ENCODE measurements at places on chromosomes 6 and 20. TPM values are rescaled to one million over a fixed set of nuclear protein-coding genes. Genes with fewer than 3 reads are reported as not detected.

The FOXS1 gene
- total RNA-seq: not detected

The IL17A gene
- not detected for total RNA-seq

The RAET1E gene
- total RNA-seq: 0.52 TPM

The OR12D3 gene
- not detected for total RNA-seq

The ACAT2 gene
- total RNA-seq: 70.4 TPM

The PLN gene
- total RNA-seq: not detected

The OR2H2 gene
- not detected for total RNA-seq

The MAP3K4 gene
- total RNA-seq: 16.1 TPM

The TP53INP2 gene
- 4.3 TPM for total RNA-seq

GRCh38 chr6:96234444-96234843 lies 218.7 kb downstream of the FUT9 start:
- DNase-seq: no peak

- DNase-seq: peak; percentile 72
Observed at GRCh38 chr20:51563486-51564332, 21.2 kb upstream of the NFATC2 start.

DNA sequence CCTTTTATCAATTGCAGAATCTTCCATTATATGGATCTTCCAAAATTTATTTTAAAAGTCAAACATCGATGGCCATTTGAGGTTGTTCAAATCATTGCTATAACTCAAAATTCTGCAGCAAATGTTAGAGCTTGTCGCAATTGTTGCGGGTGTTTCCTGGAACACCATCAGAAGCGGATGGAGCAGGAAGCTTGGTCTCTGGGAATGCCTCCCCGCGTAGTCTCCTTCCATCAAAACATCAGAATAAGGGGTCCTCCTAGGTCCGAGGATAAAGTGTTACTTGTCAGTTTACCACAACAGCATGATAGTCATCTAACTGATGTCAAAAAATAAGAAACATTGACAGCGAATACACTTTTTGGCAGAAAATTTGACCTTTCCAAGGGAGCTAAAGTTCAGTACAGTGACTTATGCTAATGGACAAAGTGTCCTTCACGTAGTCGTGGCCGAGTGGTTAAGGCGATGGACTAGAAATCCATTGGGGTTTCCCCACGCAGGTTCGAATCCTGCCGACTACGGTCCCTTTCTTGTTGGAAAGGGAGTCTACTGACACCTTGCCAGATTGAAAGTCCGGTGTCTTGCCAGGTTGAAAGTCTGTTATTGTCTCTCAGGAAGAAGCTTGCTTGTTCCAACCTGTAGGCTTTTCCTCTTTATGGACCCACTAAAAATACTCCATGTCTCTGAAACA lies 59.0 kb upstream of the ZNF184 start:
- DNase-seq: no peak

GRCh38 chr6:39091220-39091619 lies 23.8 kb downstream of the SAYSD1 start:
- DNase-seq: no peak

GRCh38 chr6:35392111-35392702 lies 49.8 kb downstream of the PPARD start:
- DNase-seq: peak; percentile 94

DNA sequence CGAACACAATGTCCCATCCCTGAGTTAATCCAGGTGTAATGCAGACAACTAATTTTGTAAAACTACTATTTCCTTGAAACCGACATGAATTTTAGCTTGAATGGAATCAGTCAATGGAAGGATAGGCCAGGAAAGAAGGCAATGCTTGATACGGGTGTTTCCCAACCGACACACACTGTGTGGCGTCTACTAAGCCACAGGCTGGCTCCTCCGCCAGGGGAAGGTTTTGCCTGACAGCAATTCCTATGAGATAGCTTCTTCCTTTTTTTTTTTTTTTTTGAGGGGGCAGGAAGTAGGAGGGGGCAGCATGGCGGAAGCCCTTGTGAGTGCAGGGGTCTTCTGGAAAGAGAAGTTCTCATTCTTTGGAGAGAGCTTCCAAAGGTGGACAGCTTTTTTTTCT lies 12.0 kb upstream of the LAMA4 start:
- DNase-seq: no peak

DNA sequence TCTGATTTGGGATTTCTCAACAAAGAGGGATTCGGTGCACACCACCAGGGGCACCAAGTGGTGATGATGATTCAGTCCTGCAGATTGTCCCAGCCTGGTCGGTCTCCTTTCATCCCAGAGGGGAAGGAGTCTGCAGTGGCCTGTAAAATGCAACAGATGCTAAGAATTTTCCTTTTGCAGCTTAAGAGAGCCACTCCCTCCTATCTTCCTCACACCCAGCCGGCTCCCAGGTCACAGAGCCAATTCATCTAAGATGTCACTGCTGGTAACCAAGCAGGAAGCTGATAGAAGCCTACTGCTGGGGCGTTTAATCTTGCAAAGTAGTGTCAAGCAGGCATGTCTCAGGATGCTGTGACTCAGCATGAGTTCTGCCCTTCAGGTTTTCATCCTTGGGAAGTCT lies 203.8 kb upstream of the LRFN2 start:
- no peak for DNase-seq

DNA sequence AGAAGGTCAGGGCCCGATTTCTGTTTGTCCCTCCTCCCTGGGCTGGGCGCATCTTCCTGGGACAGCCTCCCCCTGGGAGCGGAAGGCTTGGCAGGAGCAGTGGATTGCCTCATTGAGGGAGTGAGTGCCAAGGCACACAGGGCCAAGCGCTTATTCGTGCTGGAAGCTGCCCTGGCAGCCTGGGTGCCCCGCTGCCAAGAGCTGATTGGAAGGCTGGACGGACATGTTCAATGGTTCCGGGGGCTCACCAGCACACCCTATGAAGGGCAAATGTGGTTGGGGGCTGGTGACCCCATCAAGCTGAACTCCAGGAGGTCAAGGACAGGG lies 10.3 kb upstream of the ZNF831 start:
- DNase-seq: no peak

GRCh38 chr6:149150801-149151398 lies 166.6 kb upstream of the TAB2 start:
- no peak for DNase-seq

DNA sequence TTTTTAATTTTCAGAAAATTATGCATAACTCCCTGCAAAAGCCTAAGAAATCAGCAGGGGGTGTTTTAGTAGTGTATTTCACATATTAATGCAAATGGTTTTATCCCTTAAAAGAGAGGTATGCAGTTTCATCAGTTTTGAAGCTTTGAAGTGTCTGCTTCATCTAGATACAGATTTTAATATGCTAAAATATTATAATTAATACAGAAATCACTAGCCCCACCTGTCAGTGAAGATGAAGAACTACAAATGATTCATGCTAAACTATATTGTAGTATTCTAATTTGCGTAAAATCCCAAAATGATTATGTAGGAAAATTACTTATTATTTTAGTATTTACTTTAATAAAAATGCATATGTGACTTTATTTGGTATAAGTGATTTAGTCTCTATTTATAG lies 2.9 kb upstream of the TFB1M start:
- DNase-seq: no peak

DNA sequence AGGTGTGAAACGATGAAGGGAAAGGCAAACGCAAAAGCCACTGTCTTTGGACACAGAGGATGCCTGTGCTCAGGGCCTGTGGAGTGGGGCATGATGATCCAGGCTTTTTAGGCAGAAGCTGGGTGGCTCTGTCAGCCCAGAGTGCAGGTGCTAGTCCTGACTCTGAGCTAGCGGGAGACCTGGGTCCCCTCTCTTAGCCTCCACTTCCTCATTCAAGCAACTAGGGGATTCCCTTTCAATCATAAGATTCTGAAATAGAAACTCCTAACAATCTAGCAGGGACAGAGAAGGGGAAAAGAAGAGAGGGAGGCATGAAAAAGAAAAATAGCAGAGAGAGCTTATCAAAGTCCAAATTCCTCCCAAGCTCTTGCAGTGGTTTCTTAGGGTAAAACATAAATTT lies 7.6 kb upstream of the HIVEP2 start:
- no peak for DNase-seq

DNA sequence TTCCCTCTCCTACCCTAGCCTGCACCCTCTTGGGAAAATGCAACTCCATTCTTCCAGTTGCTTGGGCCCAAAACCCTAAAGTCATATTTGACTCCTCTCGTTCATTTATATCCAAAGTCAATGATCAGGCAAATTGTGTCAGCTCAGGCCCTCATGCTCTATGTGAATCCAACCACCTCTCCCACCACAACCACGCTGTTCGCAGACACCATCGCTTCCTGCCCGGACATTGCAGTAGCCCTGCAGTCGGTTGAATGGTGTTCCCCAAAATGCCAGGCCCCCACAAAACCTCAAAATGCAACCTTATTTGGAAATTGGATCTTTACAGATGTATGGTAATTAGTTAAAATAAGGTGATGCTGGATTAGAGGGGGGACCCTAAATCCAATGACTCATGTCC lies 98.3 kb downstream of the PREX1 start:
- DNase-seq: no peak

Data from HT-29 (cell line).